ENCODE measurements at places on chromosomes 16 and 17.

GRCh38 chr17:68221786-68222185, 26.1 kb upstream of the AMZ2 start:
- no peak for DNase-seq

DNA sequence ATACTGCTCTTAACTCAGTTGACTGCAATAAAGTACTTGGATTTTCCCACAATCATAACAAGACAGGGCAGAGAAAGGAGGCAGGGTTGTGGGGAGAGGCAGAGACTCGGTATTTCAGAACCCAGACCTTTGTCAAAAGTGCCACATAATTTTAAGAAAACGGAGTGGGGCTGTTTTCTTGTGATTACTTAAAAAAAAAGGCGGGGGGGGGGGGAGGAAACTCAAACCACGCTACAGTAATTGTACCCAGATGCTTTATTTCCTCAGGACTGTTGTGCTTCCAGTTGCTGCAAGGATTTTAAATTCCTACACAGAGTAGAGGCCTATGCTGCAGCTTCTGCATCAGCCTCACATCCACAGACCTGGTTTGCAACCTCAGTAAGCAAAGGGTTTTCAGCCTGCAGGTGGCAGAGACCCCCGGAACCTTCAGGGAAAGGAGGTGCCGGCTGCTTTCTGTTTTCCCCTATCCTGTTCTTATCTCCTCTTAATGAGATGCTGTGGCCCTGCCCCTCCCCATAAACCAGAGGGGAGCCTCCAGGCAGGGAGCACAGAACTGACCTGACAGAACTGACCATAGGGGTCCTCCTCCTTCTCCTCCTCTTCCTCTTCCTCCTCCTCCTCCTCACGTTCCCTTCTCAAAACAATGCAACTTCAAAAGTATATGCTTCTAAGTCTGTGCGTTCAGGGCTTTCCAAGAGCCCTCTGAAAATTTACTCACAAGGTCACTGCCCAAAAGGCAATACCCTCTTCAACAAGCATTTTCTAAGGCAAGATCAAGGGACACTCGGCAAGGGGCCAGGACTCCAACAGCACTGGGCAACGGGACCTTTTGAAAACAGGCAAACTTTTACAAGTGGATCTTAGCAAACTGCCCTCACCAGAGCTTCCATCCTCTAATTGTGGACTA, 7.5 kb downstream of the AXIN2 start:
- no peak for DNase-seq

DNA sequence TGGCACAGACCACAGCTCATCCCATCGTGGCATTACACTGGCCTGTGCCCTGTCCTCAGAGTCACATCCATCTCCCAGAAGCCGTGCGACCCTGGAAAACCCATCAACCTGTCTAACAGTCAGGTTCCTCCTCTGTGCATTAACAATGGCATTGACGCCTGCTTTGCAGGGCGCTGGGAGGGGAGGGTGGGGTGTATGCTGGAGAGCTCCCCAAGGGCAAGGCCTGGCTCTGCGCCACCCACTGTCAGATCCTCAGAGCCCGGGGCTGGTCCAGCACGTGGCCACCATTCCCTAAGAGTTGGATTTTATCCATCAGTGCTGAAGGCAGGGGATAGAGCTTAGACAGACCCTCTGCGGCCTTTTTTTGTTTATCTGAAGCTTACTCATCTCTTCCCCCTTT, 28.7 kb downstream of the NOS2 start:
- no peak for DNase-seq

DNA sequence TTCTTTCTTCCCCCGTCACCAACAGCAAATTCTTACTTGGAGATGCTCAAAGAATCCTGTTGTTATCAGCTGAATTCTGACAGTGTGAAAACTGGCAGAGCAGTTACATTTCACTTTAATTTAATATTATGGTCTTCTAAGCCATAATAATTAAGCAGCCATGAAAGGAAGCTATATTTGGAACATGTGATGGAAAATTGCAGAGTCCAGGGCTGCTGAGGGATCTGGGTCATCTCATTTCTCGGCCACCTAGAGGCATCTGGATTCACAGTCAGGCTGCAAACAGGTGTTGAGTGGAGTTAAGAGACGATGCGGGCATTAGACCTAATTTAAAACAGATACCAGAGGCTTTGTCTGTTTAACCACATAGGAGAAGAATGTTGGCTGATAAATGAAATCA, 38.4 kb downstream of the CHD9NB start:
- DNase-seq = no peak

DNA sequence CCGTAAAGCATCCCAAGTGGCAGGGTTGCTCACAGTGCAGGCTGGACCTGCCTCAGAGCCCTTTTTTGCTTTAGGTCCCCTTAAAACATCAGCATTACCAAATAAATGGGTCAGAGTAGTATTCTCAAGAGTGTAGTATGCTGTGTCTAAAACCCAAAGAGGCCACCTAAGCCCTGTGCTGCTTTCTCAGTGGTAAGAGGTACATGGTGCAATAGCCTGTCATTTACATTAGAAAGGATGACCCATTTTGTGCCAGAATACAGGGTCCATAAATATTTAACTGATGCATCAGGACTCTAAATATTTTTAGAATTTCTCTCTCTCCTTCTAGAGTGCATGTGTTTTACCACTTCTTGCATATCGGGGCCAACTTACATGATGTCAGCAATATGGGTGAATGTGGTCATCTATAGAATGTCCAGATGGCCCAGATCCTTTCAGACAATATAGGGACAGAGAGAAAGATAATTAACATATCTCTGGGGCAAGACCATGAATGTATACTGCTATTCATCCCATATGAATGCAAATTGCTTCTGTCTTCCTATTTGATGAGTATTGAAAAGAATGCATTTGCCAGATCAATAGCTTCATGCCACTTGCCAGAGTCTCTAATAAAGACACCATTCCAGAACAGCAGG, 329.2 kb downstream of the PMP22 start:
- no peak for DNase-seq

DNA sequence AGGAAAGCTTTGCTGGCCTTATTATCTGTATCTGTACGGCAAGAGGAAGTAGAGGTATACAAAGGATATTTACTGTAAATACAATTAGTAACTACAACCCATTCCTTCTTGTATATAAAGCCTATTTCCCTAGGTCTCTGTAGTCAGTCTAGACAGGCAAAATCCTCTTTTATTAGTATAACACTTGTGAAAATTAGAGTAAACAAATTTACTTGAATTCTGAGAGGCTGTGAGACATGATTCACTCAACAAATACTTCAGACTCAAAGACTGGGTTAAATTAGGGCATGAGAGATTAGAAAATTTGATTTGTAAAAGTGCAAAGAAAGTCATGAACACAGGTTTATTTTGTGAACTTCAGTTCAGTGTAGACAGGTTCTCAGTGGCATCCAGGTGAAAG, 30.9 kb upstream of the CDH8 start:
- DNase-seq = no peak

DNA sequence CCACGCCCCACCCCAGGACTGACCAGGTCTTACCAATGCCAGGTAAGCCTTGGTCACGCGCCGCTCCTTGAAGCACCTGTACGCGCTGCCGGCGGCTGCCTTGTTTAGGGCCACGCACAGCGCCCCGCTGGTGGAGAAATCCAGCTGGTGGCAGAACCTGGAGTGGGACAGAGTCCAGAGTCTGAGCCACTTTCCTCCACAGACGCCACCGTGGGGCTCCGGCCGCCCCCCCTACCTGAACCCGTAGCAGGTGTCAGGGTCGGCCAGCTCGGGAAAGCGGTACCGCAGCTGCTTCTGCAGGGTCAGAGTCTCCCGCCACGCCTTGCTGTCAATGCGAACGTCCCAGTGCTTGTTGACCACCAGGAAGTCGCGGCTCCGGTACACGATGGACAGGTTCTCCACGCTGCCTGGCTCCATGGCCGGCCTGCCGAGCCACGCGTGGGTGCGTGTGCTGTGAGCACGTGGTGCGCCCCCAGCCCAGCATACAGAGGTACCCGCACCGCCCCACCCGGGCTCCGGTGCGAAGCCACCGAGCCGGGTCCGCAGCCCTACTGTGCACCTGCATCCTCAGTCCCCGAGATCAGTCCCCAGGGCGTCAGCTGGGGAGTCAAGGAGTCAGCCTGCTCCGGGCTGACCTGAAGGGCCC, 737 bp downstream of the RPUSD1 start:
- DNase-seq = no peak

Data from activated T-cell treated with anti-CD3 and anti-CD28 coated beads, Interleukin-2, amount 50 U/mL, for 24 hours (primary cell).